ENCODE measurements at places on chromosomes 11 and 22.

DNA sequence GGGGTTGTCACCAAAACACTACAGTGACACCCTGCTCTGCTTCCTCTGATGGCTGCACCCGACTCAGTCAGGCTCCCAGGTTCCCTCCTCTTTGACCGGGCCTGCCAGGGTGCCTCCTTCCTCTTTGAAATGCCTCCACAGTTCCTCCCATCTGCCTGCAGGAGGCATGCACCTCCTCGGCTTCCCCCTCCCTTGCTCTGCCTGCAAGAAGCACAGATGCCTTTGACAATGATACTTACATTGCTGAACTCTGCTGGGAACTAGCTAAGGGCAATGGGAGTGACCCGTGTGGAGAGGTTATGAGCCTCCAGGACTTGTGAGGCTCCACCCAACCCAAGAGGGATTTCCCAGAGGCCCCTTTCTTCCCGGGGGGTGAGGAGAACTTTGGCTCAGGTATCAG is 674.1 kb downstream of the OPCML start:
- DNase-seq = peak; percentile 57

- no peak for DNase-seq
Measured at GRCh38 chr22:36727927-36728488, 24.5 kb upstream of the CACNG2 start.

- peak; percentile 87 for DNase-seq
Measured at GRCh38 chr11:12043959-12044791, 35.7 kb upstream of the DKK3 start.

DNA sequence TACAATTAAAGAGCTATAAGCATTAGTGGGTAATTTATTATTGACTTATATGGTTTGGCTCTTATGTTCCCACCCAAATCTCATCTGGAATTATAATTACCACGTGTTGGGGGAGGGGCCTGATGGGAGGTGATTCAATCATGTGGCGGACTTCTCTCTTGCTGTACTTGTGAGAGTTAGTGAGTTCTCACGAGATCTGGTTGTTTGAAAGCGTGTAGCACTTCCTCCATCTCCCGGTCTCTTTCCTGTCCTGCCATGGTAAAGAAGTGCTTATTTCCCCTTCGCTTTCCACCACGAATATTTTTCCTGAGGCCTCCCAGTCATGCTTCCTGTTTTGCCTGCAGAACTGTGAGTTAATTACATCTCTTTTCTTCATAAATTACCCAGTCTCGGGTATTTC is 28.1 kb upstream of the CHORDC1 start:
- no peak for DNase-seq

DNA sequence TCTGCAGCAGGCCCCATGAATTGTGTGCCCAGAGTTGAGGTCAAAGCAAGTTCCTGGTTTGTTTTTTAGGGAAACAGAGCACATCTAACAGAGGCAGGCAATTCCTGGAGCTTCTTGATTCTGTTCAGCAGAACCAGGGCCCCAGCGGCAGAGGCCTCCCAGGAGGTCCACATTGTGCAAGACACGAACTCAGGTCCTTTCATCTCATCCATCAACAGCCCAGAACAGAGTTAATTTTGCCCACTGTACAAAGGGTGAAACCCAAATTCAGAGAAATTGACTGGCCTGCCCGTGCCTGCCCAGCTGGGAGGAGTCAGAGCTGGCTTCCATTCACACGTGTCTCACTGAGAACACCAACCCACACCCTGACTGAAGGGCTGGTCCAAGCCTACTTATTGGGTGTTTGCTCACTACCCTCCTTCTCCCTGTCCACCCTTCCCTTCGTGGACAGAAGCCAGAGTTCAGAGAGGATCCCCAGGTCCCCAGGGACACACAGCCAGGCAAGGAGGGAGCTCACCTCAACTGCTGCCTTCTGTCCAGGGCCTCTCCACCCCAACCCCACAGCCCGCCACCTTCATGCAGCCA is 607.1 kb downstream of the TBC1D22A start:
- no peak for DNase-seq
